ENCODE measurements at places on chromosomes 3 and 15. TPM values are rescaled to one million over a fixed set of nuclear protein-coding genes. Genes with fewer than 3 reads are reported as not detected.

Gene SOX14
- total RNA-seq: not detected

Gene WDR93
- 0.41 TPM for total RNA-seq

Gene LRRC15
- not detected for total RNA-seq

Gene CCDC12
- total RNA-seq: 33.3 TPM

Gene LXN
- 4.9 TPM for total RNA-seq

Gene HEXA
- total RNA-seq: 136 TPM
